ENCODE measurements at places on chromosomes 1 and 21.

DNA sequence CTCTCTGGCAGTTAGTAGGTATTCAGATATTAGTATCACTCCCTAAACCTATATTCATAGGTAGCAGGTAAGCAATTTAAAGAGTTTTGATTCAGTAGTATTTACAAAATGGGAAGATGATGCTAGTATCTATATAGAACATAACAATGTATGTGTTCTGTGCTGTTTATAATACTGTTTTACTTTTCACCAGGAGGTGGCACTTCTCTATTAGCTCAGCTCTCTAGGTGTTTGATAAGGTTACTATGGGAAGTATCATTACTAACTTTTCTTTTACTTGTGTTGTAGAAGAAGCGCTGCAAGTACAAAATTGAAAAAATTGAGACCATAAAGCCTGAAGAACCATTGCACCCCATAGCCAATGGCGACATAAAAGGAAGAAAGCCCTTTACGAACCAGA, 49.4 kb upstream of the FASLG start:
- no peak for DNase-seq

DNA sequence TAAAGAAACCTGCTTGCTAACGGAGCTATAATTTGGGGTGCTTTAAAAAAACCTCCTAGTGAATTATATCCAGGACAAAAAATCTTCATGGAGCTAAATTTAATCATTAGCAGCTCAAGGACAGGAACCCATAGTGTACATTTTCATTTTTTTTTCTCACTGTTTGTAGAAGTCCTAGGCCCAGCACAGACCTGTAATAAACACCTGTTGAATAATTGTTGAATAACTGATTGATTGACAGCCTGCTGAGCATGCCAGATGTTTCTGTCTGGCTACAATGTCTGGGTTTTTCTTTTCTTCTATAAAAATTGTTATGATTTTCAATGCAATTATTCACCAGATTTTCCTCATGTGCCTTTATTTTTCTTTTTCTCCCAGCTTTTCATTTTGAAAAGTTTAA, 10.9 kb upstream of the GALNT2 start:
- DNase-seq = no peak

GRCh38 chr1:169250795-169251194, 116.8 kb downstream of the NME7 start:
- no peak for DNase-seq

GRCh38 chr1:100959502-100960060, 63.7 kb downstream of the SLC30A7 start:
- no peak for DNase-seq

DNA sequence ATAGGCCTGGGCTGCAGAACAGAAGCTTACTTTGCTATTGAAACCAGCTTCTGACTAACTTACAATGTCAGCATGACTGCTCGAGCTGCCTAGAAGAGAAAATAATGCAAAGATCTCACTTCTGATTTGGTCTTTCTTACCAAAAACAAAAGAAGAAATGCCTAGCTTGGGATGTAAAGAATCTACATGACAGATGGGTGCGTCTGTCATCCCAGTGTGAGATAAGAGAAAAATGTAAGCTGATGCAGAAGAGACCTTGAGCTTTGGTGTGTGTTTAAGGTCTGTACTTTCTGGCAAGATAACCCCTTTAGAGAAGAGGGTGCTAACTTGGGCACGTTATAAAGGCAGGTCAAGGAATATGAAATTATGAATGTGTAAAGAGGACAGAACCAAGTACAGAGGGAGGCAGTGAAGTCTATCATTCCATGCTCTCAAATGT, 3.6 kb downstream of the FAM20B start:
- no peak for DNase-seq

DNA sequence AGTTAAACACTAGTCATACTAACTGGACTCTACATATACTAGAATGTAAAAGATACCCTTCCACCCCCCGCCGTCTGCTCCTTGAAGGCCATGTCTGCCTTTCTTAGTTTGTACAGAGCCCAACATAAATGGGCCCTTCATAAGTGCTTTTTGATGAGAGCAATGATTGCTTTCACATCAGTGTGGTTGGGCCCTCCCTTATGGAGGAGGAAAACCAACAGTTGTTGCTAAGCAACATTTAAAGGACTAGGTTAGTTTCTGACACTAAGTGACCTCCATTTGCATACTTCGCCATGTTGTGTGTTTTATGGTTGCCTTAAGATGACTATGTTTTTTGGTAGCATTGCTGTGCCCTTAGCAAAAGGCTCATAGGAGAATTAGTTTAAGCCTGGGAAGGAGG, 182.0 kb upstream of the SGIP1 start:
- DNase-seq = peak; percentile 80

DNA sequence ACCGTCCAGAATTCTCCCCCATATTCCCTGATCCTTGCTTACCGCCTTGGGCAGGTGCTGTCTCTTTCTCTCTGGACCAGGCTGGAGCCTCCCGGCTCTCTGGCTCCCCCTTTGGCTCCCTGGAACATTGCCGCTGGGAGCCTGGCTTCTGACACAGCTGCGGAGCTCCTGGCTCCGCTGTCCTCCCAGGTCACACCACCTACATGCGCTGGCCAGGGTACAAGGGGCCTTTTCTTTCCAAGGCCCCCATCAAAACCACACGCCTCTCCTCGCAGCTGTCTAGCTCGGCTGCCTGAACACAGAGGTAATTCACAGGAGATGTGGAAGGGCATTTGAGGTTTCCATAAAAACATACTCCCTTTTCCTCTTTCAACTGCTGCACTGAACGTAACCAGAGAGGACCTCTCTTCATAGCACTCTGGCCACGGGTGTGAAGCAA, 7.5 kb upstream of the ZNF648 start:
- peak; percentile 41 for DNase-seq

- no peak for DNase-seq
Measured at GRCh38 chr1:156848461-156849150, 10.3 kb downstream of the INSRR start.

GRCh38 chr1:30437059-30437576, 286.3 kb downstream of the MATN1 start:
- DNase-seq = no peak

DNA sequence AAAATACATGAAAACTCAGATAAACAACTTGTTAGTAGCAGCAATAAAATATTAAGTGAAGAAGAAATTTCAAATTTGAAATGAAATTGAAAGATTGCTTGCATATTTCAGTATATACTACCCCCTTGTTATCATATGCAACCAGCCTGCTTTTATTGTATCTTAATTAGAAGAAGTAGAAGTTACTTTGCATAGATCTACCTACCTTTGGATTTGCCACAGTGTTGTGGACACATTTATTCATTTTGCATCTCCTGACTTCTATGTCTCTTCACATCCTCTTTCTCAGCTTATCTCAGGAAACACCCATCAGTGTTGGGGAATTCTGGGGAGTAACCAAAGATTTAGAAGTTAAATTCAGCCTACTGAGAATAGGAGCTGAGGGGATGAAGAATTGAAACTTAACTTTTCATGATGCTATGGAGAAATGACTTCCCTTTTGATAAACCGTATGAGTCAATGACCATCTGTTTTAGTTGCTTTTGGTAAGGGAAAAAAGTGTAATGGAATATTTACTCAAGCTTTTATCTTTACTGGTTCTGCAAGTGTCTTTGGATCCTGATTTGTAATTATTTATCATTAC, 96.9 kb downstream of the RGL1 start:
- DNase-seq = no peak

DNA sequence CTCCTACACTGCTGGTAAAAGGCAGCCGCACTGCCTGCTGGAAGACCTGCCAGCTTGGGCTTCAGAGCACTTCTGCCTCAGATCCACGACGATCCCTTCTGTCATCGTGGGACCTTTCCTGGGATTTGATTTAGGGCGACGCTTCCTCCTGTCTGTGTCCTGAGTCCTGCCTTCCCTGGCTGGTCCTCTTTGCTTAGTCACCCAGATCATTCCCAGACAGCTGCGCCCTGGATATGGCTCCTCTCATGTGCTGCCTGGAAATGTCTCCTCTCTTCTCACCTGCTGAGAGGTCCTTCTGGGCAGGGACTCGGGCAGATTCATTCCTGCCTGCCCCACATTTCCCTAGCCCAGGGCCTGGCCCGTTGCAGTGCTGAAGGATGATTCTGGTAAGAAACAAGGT, 72.4 kb upstream of the POU3F1 start:
- DNase-seq = no peak

DNA sequence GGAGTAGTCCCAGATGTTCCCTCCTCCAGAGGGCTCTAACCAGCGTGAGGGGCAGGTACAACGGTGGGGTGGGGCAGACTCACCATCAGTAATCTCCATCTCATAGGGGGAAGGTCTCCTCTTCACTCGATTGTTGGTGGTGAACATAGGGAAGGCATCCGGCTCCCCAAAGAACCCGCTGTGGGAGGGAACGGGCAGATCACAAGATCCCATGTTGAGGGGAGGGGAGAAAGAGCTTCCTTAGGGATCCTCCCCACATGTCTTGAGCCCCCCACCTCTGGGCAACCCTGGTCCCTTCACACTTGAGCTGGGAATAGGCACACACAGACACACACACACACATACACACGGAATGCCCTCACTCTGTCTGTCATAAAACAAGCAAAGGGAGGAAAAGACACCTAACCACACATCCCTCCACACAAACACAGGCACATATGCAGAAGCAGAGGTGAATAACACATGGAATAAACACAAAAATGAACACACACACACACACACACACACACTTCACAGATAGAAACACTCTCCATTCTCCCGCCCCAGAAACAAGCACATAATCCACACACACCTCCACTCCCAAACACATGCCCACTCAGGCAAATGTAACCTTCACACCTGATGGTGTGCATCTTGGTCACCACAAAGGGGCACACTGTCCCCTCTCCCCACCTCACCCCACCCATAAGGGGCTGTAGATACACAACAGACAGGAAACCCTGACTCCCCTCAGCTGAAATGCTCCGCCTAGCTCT, 7.9 kb downstream of the TAL1 start:
- no peak for DNase-seq

DNA sequence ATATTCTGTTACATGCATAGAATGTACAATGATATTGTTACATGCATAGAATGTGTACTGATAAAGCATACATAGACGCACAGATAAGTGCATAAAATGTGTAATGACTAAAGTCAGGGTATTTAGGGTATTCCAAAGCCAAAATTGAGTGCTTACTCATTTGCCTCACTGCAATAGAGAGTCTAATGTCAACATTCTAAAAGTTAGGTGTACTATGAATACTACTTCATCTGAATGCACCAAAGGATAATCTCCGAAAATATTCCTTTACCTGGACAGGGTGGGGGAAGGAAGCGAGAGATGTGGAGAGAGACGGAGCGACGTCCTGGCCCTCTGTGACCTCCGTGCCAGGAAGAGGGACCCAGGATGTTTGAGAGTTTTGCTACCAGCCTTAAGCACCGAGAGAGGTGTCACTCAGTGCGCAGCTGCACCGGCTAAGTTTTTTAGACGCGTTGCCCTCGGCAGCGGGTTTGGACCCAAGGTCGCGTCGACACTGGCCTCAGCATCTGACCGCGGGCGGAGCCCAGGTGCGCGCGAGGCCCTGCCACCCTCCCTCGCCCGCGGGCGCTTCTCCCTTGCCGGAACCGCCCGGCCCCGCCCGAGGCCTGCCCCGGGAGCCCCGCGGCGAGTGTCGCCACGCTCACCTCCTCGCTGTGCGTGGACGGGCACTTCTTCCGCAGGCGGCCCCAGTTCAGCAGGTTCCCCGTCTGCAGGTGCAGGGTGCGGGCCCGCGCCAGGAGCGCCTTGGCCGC, 660 bp downstream of the GCLM start:
- DNase-seq = no peak

GRCh38 chr1:236287356-236287755, 5.6 kb upstream of the ERO1B start:
- DNase-seq = no peak

- no peak for DNase-seq
Measured at GRCh38 chr1:16050328-16050727, 6.7 kb downstream of the CLCNKB start.

- DNase-seq = no peak
Measured at GRCh38 chr1:232459826-232460225, 170.1 kb downstream of the SIPA1L2 start.

GRCh38 chr1:170077926-170078325, 3.4 kb upstream of the KIFAP3 start:
- no peak for DNase-seq

- DNase-seq = no peak
Measured at GRCh38 chr21:41894922-41895557, 15.9 kb upstream of the PRDM15 start.

- no peak for DNase-seq
Measured at GRCh38 chr1:212873518-212873917, 15.4 kb downstream of the FLVCR1 start.

- no peak for DNase-seq
Measured at GRCh38 chr1:224054012-224054411, 59.9 kb upstream of the FBXO28 start.

- DNase-seq = no peak
Measured at GRCh38 chr1:43321331-43321891, 16.2 kb upstream of the MPL start.

DNA sequence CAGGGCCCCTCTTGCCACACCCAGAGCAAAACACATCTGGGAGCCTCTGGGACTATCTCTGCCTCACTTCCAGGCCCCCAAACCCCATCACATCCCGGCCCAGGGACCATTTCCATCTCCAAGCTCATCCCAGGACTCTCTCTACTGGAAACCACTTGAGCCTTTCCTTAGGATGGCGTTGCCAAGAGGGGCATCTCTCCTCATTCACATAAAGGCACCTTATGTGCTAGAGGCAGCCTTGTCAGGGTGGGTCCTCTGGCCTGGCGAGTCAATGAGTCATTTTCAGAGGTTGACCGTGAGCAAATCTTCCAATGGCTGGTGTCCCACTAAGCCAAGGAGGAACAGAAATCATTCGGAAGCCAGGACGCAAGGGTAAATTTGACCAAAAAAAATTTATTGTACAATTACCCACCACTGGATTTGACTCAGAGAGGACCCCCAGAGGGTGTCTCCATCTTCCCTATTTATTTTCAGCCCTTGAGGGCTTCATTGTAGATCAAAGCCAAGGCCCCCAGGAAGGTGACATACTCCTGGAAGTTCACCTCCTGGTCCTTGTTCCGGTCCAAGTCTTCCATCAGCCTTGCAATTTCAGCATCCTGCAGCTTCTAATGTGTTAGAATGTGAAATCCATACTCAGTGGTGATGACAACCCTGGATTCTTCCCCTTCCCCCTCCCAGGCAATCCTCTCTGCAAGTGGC, 1.4 kb downstream of the S100A6 start:
- no peak for DNase-seq

DNA sequence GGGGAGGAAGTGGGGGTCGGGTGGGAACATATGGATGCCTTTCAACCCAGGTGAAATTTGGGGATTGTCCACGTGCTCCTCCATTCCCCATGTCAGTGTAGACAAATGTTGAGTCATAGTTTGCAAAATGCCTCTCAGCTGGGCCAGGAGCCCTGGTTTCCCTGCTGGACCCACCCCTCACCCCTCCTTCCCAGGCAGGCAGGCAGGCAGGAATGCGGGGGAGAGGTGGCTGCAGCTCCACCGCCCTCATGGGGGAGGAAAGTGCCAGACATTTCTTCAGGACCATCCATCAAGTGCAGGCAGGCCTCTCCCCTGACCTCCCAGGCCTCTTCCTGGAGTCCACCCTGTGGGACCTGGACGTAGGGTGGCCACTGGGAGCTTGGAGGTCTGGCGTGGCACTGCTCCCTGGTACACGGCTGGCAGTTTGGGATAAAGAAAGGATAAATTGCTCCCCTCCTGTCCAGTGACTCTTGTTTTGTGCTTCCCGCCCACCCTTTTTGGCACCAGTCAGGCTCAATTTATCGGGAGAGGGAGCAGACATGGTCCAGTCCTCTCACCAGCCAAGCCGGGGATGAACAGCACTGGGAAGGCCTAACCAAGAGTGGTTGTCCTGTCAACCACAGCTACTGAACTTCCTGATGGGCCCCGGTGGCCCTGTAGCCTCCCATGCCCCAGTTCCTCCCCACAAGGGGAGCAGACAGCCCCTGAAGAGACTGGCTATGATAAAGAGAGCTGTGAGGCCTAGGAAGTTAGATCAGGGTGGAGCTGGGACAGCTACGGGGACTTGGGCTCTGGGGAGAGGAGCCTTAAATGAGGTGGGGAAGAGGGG, 18.9 kb downstream of the NPR1 start:
- DNase-seq = no peak

Data from NCI-H187 treated with DMSO at 0.1 percent for 48 hours (cell line).